ENCODE measurements at places on chromosomes 7 and 10.

DNA sequence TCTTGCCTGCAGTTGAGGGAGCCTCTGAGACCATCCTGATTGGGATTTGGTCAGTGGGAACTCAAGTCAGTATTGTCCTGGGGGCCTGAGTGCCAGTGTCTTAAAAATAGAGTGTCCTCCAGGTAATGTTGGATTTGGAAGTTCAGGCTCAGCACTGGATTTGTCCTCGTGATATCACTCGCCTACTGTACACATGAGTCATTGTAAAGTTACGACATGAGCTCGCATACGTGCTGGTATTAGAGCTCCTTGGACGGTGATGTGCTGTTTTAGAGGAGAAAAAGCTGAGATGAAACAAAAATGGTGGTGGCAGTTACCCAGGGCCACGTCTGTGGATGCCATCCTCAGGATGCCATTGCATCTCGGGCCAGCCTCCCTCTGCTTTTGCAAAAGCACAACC is 78.2 kb downstream of the MGMT start:
- no peak for DNase-seq

DNA sequence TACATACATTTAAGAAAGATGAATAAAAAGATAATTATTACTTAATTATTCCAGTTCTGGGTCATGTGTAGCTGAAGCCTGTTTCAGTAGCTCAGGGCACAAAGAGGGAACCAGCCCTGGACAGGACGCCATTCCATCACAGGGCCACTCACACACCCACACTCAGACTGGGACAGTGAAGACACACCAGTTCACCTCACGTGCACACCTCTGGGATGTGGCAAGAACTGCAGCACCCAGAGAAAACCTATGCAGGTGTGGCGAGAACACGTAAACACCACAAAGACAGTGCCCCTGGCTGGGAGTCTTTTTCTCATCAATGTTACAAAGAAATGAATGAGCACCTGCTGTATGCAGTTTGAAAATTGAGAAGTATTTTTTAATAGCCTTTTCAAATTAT is 1.6 kb upstream of the IDI1 start:
- no peak for DNase-seq

- DNase-seq = no peak
Observed at GRCh38 chr10:91711885-91712680, 79.2 kb upstream of the PPP1R3C start.

DNA sequence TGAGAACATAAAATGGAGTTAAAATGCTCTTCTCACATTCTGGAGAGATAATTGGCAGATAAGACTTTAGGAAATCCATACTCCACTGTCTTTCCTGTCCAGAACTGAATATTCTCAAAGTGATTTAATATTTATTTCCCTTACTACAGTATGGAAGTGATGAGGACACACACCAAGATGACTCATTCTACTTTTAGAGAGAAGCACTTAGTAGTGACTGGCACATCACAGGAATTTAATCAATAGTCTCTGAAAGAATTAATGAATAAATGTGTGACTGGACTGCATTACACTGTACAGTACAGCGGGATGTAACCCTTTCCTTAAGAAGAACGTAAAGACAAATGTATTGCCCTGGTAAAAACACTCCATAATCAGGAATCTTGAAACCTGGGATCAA is 116.7 kb downstream of the SEMA3E start:
- DNase-seq = no peak

DNA sequence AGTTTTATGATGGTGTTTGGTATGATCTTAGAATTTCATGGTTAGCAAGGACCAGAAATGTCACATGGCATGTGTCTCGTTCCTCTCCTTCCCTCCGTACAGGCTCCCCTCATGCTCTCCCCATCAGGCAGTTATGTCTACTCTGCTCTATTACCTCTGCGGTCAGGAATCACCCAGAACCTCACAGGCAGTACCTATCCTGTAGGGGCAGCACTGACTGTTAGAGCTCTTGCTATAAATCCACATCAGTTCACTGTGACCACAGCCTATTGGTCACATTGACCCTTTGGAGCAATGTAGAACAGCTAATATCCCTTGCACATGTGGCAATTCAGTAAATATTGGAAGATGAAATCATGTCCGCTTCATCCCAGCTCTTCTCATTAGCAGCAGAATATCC is 151.8 kb downstream of the WNT2 start:
- DNase-seq = no peak

DNA sequence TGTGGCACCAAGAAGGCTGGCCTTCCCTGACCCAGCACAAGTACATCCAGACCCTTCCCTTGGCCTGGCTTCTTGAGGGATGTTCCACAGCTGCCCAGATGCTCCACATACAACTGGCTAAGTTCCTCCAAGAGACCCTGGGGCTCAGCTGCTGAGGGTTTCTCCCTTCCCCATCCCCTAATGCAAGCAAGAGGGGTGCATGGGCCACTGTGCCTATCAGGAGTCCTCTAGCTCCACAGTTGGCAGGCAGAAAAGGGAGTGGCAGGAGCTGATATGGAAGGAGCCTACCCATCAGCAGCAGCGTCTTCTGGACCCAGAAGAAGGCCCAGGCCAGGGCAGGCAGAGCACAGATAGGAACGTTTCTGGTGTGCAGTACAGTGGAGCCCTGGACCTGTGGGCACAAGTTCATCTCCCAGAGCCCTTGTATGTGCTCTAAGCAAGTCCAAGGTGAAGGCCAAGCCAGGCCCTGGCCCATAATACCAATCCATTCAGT is 26.2 kb downstream of the VSIR start:
- DNase-seq = no peak

- DNase-seq = no peak
Observed at GRCh38 chr10:52779541-52780390, 7.2 kb upstream of the MBL2 start.

DNA sequence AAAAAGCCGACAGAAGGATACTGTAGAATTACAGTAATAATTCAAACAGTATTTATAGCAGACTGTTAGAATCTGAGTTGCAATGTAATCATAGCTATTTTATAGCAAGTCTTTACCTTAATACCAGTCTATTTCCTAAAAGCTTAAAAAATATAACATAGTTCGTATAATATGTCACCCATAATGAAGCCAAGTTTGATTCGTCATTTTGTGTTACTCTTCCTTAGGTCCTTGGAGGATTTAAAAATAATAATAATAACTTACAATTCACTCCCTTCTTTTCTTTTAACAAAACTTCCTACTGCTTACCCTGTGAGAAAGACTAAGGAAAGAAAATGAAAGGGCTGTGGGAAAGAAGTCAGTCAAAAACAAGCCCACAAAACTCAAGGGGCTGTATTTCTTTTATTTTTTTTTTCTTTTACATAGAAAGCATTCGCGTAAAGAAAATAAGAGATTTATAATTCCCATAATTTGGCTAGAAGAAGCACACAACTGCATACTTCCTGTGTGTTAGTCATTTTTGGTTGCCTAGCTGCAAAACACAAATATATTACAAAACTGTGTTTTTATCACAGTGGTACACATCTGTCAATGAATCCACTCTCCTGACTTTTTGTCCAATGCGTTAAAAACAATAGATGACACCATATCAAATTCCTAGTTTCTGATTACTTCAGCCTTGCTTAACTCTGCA is 187.2 kb upstream of the CELF2 start:
- DNase-seq = no peak

DNA sequence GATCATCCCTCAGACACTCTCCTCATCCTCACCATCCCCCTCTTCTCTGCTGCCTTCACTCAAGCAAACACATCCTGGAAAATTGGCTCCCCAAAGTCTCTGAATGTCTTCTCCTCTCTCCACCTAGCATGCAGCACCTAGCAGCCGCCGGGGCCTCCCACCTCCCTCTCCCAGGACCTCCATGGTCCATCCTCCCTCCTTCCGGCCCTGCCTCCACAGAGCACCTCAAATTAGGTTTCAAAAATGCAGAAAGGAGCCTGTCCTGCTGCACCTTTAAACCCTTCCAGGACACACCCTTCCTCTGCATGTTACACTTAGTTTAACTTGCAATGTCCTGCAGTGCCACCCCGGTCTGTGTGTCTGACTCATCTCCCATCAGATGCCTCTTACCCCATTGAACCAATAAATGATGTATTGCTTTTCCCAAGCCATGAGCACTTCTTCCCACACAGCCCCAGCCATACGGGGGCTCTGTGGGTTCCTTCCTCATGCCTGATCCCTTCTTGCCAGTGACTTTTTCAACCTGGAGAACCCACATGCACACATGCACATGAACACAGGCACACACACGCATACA is 582.5 kb upstream of the MGMT start:
- DNase-seq = no peak

GRCh38 chr10:115624448-115624847 is 531.3 kb downstream of the ATRNL1 start:
- DNase-seq = no peak

DNA sequence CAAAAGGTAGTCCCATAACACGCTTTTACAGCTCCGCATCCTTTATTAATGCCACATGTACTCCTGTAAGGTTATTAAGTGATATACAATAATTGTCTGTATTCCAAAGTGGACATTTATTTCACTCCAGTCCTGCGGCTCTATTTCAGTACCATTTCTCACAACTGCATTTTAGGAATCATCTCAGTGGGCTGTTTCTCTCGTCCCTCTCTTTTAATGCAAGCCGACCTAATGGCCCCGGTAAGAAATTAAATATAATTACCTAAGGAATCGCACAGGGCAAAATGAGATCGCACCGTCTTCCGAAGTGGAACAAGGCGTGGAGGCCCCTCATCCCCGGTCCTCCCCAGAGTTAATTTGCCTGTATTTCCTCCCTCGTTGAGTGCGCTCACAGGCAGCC is 216.5 kb downstream of the RAB11FIP2 start:
- no peak for DNase-seq

- DNase-seq = no peak
Observed at GRCh38 chr7:106075937-106076336, 36.2 kb downstream of the SYPL1 start.

- peak; percentile 54 for DNase-seq
Observed at GRCh38 chr10:49177391-49178355, 10.5 kb downstream of the TMEM273 start.
